ENCODE measurements at places on chromosomes 4 and X.

- peaks cover 9% of the 10 kb centered on the region for H3K4me1 ChIP-seq
- no peaks in the 10 kb centered on the region for H3K27me3 ChIP-seq
- no peak overlapping the region for H3K4me3 ChIP-seq
- DNase-seq, result no peak
- H3K27ac ChIP-seq, result no peak overlapping the region
- no peaks in the 10 kb centered on the region for H3K36me3 ChIP-seq
These were observed 54.7 kb downstream of the FAM193A start for GRCh38 chr4:2591189-2591588.

- H3K4me3 ChIP-seq, result no peak overlapping the region
- no peak for DNase-seq
- H3K27ac ChIP-seq, result no peak overlapping the region
- peaks cover 24% of the 10 kb centered on the region for H3K36me3 ChIP-seq
- no peaks in the 10 kb centered on the region for H3K4me1 ChIP-seq
- no peaks in the 10 kb centered on the region for H3K27me3 ChIP-seq
These were observed 67.3 kb upstream of the IL13RA1 start for GRCh38 chrX:118660085-118660484.

DNA sequence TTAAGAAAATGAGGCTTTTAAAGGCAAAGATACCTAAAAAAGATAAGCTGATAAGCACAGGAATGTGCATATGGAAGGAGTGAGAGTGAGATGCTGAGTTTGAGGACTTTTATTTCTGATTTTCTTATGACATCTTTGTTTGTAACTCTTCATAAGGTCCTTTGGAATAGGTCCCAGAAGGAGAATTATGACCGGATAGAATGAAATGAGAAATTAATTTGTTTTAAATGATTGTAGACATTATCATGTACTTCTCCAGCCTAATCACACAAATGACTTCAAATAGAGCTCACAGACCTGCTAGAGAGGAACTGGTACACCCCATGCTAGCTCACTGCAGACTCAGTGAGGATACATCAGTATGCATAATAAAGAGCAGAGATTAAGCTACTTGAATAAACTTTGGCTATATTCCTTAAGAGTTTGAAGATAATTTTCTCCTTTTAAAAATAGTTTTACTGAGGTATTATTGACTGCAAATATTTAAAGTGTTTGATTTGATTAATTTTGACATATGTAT, 5.6 kb downstream of the GK2 start:
- no peaks in the 10 kb centered on the region for H3K36me3 ChIP-seq
- H3K4me1 ChIP-seq, result no peaks in the 10 kb centered on the region
- H3K27me3 ChIP-seq, result no peaks in the 10 kb centered on the region
- no peak overlapping the region for H3K27ac ChIP-seq
- H3K4me3 ChIP-seq, result no peak overlapping the region
- DNase-seq, result no peak

DNA sequence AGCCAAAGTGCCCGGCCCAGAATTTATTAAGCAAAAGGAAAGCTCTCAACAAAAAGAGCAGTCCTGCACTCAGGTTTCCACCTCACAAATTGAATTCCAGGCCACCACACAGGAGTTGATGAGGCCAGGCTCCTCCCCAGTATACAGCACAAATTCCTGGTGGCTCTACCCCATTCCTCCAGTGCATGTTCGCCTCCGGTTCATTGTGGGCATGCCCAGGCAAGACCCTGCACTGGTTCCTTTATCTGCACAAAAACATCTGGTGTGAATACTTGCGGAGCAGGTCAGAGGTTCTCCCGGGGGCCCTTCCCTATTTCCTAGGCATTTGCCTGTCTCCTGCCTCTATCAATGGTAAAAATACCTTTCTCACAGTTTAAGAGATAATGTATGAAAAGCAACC, 195.2 kb upstream of the ANXA10 start:
- no peak overlapping the region for H3K4me3 ChIP-seq
- H3K36me3 ChIP-seq, result no peaks in the 10 kb centered on the region
- no peaks in the 10 kb centered on the region for H3K27me3 ChIP-seq
- no peak overlapping the region for H3K27ac ChIP-seq
- no peaks in the 10 kb centered on the region for H3K4me1 ChIP-seq
- DNase-seq, result no peak

GRCh38 chr4:7074426-7074825, 6.6 kb upstream of the GRPEL1 start:
- no peak overlapping the region for H3K4me3 ChIP-seq
- no peaks in the 10 kb centered on the region for H3K27me3 ChIP-seq
- H3K4me1 ChIP-seq, result no peaks in the 10 kb centered on the region
- H3K36me3 ChIP-seq, result no peaks in the 10 kb centered on the region

- H3K4me3 ChIP-seq, result no peak overlapping the region
- DNase-seq, result no peak
- H3K4me1 ChIP-seq, result no peaks in the 10 kb centered on the region
- no peak overlapping the region for H3K27ac ChIP-seq
- no peaks in the 10 kb centered on the region for H3K27me3 ChIP-seq
- H3K36me3 ChIP-seq, result peaks cover 3% of the 10 kb centered on the region
These were observed 6.5 kb downstream of the IGBP1 start for GRCh38 chrX:70139736-70140135.

GRCh38 chr4:6383929-6384328, 88.5 kb downstream of the PPP2R2C start:
- no peaks in the 10 kb centered on the region for H3K27me3 ChIP-seq
- no peaks in the 10 kb centered on the region for H3K4me1 ChIP-seq
- H3K27ac ChIP-seq, result no peak overlapping the region
- H3K36me3 ChIP-seq, result no peaks in the 10 kb centered on the region

DNA sequence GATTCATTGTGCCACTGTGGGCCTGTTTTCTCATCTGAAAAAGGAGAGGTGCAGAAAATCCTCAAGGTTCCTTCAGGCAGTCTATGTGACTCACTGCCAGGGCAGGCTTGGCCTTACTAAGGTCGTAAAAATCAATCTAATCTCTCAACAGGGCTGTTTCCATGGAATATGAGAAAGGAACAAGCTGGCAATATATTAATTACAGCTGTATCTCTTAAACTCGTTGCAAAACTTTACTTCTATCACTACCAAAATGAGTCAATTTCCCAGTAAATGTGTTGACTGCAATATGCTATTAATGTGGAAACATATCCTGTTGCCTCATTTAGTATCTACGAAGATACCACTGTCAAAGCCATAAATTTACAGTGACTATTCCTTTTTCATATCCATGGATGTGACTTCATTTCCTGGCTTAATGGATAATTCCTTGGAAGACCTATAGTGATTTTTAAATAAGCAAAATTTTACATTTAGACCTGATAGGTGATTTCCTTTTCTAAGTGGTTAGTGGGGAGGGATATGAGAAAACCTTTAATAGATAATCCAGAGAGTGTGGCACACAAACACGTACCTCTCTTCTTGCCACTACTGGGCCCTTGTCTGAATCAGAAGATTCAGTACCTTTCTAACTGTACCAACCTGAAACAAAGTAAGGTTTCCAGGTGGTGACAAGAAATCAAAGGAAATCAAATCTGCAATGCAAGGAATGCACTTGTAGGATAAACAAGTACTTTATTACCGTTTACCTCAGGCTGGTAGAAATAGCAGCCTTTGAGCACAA, 127.4 kb upstream of the FTHL17 start:
- H3K27ac ChIP-seq, result no peak overlapping the region
- no peak overlapping the region for H3K4me3 ChIP-seq
- H3K36me3 ChIP-seq, result no peaks in the 10 kb centered on the region
- H3K4me1 ChIP-seq, result no peaks in the 10 kb centered on the region
- DNase-seq, result no peak

DNA sequence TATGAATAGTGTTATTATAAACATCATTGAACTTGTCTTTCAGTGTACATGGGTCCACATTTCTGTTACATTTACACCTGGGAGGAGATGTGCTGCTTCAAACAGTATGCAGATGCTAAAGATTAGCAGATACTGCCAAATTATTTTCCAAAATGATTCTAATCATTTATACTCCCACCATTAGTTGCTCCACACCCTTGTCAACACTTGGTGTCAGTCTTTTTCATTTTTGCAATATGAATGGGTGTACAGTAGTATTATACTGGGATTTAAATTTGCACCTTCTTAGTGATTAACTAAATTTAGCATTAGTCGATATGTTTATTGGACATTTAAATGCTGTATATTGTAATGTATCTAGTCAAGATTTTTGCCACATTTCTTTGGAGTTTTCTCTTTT, 131.6 kb upstream of the GRID2 start:
- no peaks in the 10 kb centered on the region for H3K4me1 ChIP-seq
- H3K27ac ChIP-seq, result no peak overlapping the region
- DNase-seq, result no peak
- no peak overlapping the region for H3K4me3 ChIP-seq

GRCh38 chrX:1398431-1399340, 6.8 kb upstream of the SLC25A6 start:
- DNase-seq, result no peak
- peaks cover 15% of the 10 kb centered on the region for H3K36me3 ChIP-seq
- H3K27me3 ChIP-seq, result no peaks in the 10 kb centered on the region
- no peaks in the 10 kb centered on the region for H3K4me1 ChIP-seq
- no peak overlapping the region for H3K4me3 ChIP-seq
- H3K27ac ChIP-seq, result no peak overlapping the region

GRCh38 chrX:3044671-3045070, 3.4 kb downstream of the ARSF start:
- no peak overlapping the region for H3K4me3 ChIP-seq
- H3K27ac ChIP-seq, result no peak overlapping the region
- no peaks in the 10 kb centered on the region for H3K4me1 ChIP-seq
- H3K27me3 ChIP-seq, result no peaks in the 10 kb centered on the region
- no peak for DNase-seq

GRCh38 chrX:96389281-96390047, 295.2 kb upstream of the DIAPH2 start:
- no peak overlapping the region for H3K4me3 ChIP-seq
- DNase-seq, result no peak
- no peaks in the 10 kb centered on the region for H3K4me1 ChIP-seq
- no peak overlapping the region for H3K27ac ChIP-seq
- H3K36me3 ChIP-seq, result no peaks in the 10 kb centered on the region
- no peaks in the 10 kb centered on the region for H3K27me3 ChIP-seq

DNA sequence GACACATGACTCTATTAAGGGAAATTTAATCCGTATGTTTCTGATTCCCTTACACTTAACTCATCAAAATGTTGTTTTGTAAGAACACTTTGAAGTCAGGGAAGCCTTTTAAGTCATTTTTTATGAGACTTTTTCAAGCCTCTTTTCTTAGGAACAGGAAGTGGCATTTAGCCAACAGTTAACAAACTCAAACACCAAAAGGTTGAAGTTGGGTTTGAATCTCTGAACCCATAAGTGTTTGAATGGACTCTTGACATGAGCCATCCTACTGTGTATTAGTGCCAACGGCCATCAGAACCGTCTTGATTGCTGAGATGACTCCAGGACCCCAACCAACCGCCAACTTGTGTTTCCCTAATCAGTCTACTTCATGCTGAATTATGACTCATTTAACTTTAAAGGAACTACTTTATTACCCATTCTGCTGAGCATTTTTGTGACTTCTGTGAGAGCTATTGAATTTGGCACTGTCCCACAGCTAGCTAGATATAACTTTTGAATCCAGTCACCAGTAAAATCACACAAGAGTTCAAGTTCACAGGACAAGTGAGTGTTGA, 209.1 kb upstream of the FAT1 start:
- no peak overlapping the region for H3K4me3 ChIP-seq
- no peaks in the 10 kb centered on the region for H3K4me1 ChIP-seq
- H3K36me3 ChIP-seq, result no peaks in the 10 kb centered on the region
- H3K27ac ChIP-seq, result no peak overlapping the region

GRCh38 chrX:4379071-4379470, 665.6 kb upstream of the PRKX start:
- H3K27me3 ChIP-seq, result no peaks in the 10 kb centered on the region
- H3K4me1 ChIP-seq, result no peaks in the 10 kb centered on the region
- H3K27ac ChIP-seq, result no peak overlapping the region
- no peak for DNase-seq
- no peak overlapping the region for H3K4me3 ChIP-seq

GRCh38 chr4:144894573-144894972, 203.4 kb downstream of the ANAPC10 start:
- H3K36me3 ChIP-seq, result no peaks in the 10 kb centered on the region
- H3K27me3 ChIP-seq, result no peaks in the 10 kb centered on the region
- H3K27ac ChIP-seq, result no peak overlapping the region
- H3K4me3 ChIP-seq, result no peak overlapping the region
- no peak for DNase-seq
- no peaks in the 10 kb centered on the region for H3K4me1 ChIP-seq

GRCh38 chrX:131735127-131735526, 191.3 kb downstream of the OR13H1 start:
- H3K4me3 ChIP-seq, result no peak overlapping the region
- H3K27ac ChIP-seq, result no peak overlapping the region
- no peaks in the 10 kb centered on the region for H3K36me3 ChIP-seq
- no peaks in the 10 kb centered on the region for H3K27me3 ChIP-seq
- no peak for DNase-seq

- H3K27ac ChIP-seq, result no peak overlapping the region
- H3K4me3 ChIP-seq, result no peak overlapping the region
- H3K36me3 ChIP-seq, result no peaks in the 10 kb centered on the region
- DNase-seq, result no peak
These were observed 84.7 kb downstream of the DCTD start for GRCh38 chr4:182832352-182833120.

DNA sequence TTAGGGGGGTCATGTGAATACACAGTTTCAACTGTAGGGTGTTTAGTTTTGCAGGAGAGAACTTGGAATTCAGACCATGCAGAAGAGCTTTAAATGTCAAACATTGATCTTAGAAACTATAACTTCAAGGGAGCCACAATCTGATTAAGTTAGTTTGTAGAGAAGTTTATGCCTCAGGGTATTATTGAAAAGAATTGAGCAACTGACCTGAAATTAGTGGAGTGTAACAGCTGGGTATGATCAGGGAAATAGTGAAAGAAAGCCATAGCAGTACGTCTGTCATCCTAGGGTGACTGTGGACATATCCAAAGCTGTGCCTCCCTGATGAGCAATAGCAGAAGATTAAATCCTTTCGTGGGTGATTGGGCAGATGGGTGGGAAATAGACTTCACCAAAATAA, 63.8 kb downstream of the FAM47B start:
- no peaks in the 10 kb centered on the region for H3K27me3 ChIP-seq
- DNase-seq, result no peak
- no peaks in the 10 kb centered on the region for H3K4me1 ChIP-seq
- H3K4me3 ChIP-seq, result no peak overlapping the region
- no peaks in the 10 kb centered on the region for H3K36me3 ChIP-seq

- no peak overlapping the region for H3K27ac ChIP-seq
- no peaks in the 10 kb centered on the region for H3K4me1 ChIP-seq
- no peak overlapping the region for H3K4me3 ChIP-seq
- H3K27me3 ChIP-seq, result no peaks in the 10 kb centered on the region
These were observed 81.4 kb upstream of the CPEB2 start for GRCh38 chr4:14920759-14921320.

- no peaks in the 10 kb centered on the region for H3K36me3 ChIP-seq
- H3K27me3 ChIP-seq, result no peaks in the 10 kb centered on the region
- DNase-seq, result no peak
- peaks cover 6% of the 10 kb centered on the region for H3K4me1 ChIP-seq
- H3K27ac ChIP-seq, result no peak overlapping the region
- H3K4me3 ChIP-seq, result no peak overlapping the region
These were observed 6.8 kb upstream of the VSIG4 start for GRCh38 chrX:66046612-66047235.

- H3K4me3 ChIP-seq, result no peak overlapping the region
- no peak overlapping the region for H3K27ac ChIP-seq
- H3K27me3 ChIP-seq, result peaks cover 6% of the 10 kb centered on the region
These were observed 37.6 kb downstream of the PF4 start for GRCh38 chr4:73944061-73944875.

- no peaks in the 10 kb centered on the region for H3K36me3 ChIP-seq
- peaks cover 16% of the 10 kb centered on the region for H3K4me1 ChIP-seq
- H3K27ac ChIP-seq, result no peak overlapping the region
- H3K4me3 ChIP-seq, result no peak overlapping the region
- DNase-seq, result no peak
These were observed 7.7 kb downstream of the ATP5ME start for GRCh38 chr4:666436-666810.
